Activated naive CD4-positive, alpha-beta T cell treated with anti-CD3 and anti-CD28 coated beads for 36 hours (primary cell): ENCODE measurements at places on chromosomes 11 and 22. TPM values are rescaled to one million over a fixed set of nuclear protein-coding genes. Genes with fewer than 3 reads are reported as not detected.
A peak's percentile ranks its signal among the peaks of the same experiment; 100 is the strongest.

The OR5A1 gene
- total RNA-seq, result not detected

The SLN gene
- total RNA-seq, result not detected

The TRMT2A gene
- total RNA-seq, result 57.9 TPM

The IL18BP gene
- total RNA-seq, result 4.1 TPM

DNA sequence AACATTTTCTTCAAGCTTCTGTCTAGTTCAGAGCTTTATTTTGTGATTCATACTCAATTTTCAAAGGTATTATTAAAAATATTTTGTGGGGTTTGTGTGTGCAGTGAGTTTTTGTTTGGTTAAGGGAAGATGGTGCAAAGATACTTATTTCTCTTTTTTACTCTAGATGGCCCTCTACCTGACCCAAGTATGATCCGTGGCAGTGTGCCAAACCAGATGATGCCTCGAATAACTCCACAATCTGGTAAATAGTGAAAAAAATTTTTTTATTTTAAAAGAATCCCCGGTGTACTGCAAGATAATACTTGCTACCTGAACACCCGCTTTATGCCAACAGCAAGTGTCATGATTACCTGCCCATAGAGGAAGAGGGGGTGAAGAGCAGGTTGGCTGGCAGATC, 54.2 kb downstream of the EP300 start:
- DNase-seq, result no peak

DNA sequence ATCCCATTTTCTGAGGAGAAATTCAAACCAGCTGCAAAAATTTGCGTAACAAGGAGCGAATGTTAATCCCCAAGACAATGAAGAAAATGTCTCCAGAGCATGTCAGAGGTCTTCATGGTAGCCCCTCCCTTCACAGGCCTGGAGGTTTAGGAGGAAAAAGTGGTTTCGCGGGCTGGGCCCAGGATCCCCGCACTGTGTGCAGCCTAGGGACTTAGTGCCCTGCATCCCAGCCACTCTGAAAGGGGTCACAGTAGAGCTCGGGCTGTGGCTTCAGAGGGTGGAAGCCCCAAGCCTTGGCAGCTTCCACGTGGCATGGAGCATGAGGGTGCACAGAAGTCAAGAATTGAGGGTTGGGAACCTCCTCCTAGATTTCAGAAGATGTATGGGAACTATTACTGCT, 87.4 kb downstream of the BRD1 start:
- DNase-seq, result no peak

GRCh38 chr11:9251311-9251710, 13.8 kb downstream of the DENND5A start:
- peak; percentile 35 for DNase-seq

- DNase-seq, result no peak
These were observed 6.7 kb downstream of the NDUFV1 start for GRCh38 chr11:67613313-67613959.

DNA sequence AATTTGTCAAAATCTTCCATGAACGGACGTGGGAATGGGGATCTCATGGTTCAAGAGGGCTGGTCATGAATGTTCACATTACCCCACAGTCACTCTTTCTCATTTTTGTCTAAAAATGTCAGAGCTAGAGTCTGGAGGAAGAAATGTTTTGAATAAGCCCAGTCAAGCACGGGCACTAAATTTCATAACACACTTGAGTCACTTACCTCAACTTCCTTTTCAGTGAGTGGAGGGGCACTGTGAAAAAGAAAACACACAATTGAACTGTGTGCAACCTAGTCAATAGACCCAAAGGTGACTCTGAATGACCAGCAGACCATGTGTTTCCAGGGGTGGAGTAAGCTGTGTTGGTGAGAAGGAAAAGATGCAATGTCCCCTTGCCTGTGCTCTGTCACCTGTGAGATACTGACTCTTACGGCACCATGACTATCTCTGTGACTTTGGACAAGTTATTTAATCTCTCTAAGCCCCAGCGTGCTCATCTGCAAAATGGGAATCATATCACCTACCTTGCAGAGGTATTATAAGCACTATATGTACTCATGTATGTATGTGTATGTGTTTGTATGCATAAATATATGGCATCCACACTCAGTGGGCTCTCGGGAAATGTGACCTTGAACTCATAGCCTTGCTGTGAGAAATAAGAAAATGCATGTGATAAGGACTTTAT, 38.2 kb upstream of the LYVE1 start:
- no peak for DNase-seq

GRCh38 chr22:29503811-29504372, 23.9 kb downstream of the NEFH start:
- DNase-seq, result no peak

DNA sequence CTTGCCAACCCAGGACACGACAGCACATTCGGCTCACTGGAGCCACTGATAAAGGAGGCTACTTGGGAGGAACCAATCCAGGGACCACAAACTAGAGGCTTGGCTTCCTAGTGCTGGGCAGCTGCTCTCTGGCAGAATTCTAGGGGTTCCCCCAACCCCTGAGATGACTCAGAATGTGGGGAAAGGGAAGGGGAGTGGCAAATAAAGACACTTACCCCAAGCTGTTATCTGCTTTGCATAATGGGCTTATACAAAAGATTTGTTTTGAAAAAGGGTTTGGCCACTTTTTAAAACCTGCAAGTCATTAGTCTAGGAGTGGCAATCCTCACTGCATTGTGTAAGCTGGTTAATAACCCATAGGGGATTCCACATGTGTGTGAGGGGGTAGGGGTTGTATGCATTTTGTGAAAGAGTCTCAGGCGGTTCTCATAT, 64.1 kb upstream of the LMO1 start:
- peak; percentile 11 for DNase-seq

DNA sequence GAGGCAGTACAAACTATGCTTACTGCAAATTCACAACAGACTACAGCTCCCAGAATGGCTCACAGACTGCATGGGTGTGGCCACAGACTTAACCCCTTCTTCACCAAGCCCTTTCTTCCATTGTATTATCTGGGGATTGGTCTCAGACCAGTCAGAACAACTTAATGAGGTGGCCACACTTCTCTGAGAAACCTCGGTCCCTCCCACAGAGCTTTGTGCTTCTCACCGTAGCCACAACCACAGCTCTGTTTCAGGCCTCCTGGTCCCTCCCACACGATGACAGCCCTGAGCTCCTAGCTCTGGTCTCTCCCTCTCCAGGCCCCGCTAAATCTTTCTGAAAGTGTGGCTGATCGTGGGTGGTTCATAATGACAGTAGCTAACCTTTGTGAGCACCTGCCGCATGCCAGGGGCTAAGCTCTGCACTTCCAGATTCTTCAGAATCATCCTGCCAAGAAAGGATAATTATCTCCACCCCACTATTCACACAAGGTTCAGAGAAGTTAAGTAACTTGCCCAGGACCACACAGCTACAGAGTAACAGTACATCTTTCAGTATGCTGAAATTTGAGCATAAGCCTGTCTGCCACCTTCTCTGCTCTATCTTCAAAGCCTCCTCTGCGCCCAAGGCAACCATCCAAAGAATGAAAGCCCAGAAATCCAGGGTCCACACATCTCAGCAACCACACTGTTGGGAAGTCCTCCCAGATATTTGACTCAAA, 5.4 kb downstream of the PDE2A start:
- DNase-seq, result peak; percentile 35

- no peak for DNase-seq
These were observed 12.8 kb upstream of the OSBP2 start for GRCh38 chr22:30681831-30682230.

DNA sequence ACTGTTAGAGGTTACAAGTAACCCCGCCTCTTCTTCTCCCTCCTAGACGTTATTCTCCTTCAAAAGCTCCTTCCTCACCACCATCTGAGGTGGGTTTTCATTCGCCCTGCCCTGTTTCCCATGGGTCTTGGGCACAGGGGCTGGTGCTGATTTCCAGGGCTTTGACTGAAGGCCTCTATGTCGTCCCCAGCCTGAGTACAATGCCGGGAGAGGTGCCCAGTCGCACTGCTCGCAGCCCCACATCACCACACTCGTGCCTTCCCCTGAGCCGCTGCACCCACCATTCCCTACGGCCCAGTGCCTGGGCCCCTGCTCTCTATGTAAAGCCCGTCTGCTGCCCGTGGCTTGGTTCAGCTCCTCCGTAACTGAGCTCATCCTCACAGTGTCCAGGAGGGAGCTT, 169.8 kb downstream of the DSCAML1 start:
- DNase-seq, result no peak

- DNase-seq, result no peak
These were observed 53.1 kb downstream of the GGTLC2 start for GRCh38 chr22:22697377-22698117.

DNA sequence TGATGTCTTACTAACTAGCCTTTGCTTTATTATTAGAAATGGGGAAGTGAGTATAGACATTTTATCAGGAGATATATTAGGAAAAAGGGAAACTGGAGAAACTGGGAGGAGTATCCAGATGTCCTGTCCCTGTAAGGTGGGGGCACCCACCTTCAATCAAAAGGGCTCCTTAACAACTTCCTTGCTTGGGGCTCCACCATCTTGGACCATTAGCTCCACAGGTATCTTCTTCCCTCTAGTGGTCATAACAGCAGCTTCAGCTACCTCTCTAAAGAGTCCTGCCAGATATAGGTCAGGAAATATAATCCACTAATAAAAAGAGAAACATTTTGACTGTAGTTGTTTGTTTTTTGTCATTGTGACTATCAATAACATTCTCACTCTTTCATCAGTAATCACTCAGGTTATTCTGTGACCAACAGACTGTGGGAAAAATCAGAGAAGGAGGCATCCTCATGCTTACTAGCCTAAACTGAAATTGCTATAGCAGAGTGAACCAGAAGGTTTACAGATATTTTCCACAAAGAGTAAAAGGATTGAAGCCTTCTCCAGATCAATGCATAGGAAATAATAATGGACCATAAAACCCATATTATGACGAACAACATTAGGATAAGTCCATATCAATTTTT, 10.4 kb downstream of the OR51B4 start:
- no peak for DNase-seq

DNA sequence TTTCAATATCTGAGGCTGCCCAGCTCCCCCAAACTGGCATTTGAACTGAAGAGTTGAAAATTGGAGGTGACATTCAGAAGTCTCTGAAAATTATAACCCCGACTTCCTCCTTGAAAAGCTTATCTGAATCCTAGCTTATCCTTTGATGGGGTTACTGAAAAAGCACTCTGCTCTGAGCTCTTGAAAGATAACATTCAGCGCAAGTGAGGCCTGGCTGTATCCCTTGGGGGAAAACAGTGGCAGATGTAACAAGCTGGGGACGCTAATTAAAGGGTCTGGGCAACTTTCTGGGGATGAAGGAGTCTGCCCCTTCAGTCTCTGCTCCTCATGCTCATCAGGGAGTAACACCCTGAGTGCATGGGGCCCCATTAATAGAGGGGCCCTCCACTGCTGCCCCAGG, 402.0 kb upstream of the CADM1 start:
- no peak for DNase-seq

DNA sequence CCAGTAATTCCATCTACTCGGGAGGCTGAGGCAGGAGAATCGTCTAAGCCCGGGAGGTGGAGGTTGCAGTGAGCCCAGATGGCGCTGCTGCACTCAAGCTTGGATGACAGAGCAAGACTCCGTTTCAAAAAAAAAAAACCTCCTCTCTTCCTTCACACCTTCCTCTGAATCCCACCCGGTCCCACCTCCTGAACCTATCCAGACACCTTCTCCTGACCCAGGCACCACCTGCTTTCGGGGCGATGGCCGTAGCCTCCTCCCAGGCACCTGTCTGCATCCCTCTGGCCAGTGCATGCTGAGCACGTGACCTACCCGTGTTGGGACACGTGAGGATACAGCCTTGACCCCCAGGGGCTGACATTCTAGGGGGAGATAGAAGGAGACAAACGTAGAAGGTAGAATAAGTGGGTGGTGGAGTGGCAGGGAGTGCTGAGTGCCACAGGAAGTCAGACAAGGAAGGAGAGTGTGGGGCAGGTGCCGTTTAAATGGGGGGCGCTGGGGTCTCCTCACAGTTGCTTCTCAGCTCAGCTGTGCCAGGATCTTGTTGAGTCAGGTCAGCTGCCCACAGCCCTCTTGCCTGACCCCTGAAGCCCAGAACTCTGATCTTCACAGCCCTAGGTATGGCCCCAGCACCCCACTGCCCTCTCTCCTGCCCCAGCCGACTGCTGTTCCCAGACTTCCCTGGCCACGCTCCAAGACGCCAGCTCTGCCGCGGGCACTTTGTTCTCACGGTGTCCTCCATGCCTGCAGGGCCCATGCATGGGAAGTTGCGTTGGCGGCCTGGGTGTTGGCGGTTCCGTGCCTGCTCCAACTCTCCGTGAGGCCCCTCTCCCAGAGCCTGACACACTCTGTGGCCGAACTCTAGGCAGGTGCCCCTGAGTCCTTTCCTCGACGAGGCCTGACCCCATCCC, 1.2 kb upstream of the MIOX start:
- DNase-seq, result no peak

DNA sequence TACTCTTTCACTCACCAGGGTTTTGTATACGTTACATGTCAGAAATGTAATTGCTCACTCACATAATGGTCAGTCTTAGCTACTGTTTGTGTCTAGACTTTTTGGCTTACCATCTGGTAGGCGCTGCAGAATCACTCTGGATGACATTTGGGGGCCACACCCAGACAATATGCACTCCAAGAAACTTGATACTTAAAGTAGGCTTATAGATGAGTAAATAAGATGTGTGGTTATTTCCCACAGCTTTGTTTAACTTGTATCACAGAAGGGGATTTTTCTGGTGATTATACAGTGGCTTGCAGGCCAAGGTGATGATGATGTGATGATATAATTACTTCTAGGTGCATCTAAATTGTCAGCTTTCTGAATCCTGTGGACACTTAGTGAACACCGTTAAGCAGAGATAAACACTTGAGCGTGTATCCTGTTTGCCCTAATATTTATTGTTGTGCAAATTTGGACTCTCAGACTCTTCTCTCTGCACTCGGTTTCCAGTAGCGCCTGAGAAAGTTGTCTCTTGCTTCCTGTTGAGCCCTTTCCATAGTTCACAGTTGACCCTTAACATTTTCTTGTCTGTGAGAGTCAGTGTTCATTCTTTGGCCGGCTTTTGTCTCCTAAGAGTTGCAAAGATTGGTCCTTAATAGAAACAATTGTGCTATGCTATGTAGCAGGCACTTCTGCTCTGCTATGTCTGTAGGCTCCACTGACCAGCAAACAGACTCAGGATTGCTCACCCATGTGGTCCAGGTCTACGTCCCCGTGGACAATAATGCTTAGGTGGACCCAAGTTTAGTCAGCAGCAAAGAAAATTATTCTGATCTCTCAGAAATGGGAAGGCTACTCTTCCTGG, 89.3 kb downstream of the PRR5L start:
- no peak for DNase-seq

DNA sequence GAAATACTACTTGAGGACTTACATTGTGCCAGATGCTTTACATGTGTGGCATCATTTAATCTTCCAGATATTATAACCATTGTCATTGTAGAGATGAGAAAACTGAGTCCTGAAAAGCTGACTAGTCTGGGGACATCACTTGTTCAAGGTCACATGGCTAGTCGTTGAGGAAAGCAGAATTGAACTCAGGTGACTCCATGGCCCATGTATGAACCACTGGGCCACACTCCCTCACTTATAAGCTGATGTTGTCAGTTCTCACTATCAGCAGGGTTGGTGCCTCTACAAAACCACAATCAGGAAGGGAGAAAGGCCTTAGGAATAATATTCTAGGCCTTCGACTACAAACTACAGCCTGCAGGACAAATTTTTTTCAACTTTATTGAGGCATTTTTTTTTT, 26.1 kb upstream of the ADA2 start:
- no peak for DNase-seq
